ENCODE measurements at places on chromosomes 4 and X.

DNA sequence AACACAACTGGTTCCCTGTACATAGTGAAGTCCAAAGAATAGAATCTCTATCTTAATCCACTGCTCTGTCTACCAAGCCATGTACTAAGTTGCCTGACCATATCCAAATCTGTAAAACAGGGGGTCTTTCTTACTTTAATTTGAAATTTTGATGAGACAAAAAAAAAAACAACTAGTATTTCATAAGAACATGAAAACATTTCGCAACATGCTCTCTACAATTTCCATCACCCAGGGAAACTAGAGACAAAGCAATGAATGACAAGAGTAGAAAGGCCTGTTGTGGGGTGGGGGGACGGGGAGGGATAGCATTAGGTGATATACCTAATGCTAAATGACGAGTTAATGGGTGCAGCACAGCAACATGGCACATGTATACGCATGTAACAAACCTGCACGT, 279.9 kb downstream of the PPP3CA start:
- no peak for DNase-seq

- DNase-seq: no peak
Observed at GRCh38 chrX:39678914-39679313, 418.8 kb downstream of the BCOR start.

DNA sequence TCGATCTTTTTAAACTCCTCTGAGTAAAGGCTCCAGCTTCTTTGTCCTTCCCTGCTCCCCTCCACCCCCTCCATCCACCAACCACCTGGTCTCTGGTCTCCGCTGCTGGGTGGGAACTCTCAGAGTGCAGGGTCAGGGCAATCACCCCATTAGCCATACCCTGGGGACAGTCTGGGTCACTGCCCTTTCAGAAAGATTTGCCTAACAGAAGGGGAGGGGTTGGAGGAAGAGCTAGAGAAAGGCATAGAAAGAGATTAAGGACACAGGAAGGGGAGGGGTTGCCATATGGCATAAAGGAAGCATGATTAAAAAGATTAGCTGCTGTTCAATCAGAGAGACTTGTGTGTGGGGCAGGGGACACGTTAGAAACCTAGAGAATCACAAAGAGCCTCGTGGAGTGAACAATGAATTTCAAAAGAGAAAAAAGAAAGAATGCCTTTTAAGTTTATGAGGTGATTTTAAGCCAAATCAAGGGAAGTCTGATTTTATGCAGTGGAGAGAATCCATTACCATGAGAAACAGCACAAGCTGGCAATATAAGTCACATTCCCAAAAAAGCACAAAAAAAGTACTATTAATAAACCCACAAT, 115.5 kb upstream of the ACSL4 start:
- no peak for DNase-seq

DNA sequence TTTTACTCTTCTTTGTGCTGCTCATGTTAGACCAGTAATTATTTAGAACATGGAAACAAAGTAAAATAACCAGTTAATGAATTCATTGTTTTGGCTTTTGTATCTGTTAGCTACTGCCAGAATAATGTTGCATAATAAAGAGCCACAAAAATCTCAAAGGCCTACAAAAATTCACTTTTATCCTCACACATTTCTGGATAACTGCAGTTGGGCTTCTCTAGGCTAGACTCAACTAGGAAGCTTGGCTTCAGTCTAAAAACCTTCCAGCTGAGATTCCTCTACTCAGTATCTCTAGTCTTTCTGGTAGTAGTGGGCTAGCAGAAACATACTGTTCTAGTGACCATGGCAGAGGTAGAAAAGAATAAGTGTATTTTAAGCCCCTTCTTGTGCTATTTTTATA, 73.0 kb downstream of the FAT4 start:
- DNase-seq: no peak

GRCh38 chrX:153829799-153830639, at the start of gene PDZD4:
Gene PDZD4, minus strand, starts transcription at chrX:153830544. Its CDS starts 246 bp downstream, at chrX:153830298.
- no peak for DNase-seq

DNA sequence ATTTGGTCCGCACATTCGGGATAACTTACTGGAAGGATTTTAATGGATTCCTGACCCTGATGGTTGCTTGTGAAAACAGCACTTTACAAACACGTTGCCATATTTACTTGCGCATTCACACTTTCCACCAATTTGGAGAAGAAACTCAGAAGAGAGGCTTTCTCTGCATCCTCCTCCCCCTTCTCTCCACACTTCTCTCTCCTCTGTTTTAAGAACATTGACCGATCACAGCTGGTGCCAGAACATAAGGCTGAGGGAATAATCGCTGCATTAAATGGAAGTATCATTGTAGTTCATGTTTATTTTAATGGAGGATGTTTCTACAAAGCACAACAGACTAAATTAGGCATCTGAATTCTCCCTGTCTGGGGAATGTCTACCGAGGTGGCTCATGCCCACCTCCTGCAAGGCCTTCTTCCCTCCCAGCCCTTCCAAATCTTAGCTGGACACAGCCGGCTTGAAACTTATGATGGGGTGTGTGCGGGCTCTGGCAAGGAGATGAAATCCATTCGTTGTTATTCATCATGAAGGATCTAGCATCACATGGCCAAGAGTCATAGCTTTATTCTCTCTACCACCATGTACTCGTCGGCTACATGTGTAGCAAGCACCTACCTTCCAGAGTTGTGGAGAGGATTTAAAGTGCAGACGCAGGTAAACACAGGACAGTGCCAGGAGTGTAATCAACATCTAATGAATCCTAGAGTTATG, 204.1 kb downstream of the LDB2 start:
- DNase-seq: no peak

DNA sequence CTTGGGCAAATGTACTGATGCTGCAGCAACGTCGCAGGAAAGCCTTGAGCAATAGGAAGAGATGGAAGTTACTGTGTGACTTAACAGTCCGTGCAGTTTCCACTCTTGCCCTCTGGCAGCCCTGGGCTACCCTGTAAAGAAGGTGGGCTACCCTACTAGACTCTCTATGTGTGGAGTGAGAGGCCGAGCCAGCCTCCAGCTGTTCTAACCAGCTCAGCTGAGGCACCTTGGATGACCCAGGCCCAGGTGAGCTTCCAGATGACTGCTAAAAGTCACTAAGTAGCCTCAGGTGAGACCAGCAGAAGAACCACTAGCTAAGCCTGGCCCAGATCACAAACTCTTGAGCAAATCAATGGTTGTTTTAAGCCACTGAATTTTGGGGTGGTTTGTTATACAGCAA, 34.9 kb upstream of the PPP2R2C start:
- DNase-seq: no peak

DNA sequence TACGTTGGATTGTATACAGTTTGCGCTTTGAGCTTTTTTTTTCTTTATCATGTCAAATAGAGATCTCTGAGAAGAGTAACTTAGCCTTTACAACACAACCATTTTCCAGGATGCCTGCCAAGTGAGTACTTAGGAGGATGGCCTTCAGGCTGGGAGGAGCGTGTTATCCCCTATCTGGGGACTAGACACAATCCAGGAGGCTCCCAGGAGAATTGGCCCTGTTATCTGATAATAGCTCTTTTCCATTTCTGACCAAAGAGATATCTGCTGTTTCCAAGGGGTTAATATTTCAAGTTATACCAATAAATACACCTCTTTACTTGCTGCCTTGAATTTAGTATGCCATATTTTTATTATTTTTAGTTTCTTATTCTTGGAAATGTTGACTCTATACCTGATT, 169.5 kb upstream of the SMARCAD1 start:
- DNase-seq: no peak

DNA sequence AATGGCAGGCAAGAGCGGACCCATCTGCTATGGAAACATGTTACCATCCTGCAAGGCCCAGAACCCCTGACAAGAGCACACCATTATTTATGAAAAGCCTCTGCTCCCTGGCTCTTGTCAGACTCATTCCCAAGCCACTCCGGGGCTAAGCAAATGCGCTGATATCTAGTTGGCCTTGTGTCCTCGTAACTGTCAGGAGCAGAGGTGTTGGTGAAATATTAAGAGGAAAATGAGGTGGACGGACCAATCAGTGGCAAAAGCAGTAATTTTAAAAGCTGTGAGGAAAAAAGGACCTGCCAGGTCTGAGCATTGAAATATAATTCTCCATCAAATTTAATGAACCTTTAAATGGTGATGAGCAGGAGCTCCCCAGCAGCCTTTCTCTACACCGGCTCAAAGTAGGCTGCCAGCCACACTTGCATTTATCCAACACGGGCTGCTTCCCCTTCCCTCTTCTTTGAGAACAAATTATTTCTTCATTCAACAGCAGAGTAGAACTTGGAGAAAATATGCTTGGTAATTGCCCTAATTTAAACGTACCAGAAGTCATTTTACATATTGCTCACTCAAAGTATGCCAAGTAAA, 214.3 kb downstream of the RASL11B start:
- DNase-seq: no peak

DNA sequence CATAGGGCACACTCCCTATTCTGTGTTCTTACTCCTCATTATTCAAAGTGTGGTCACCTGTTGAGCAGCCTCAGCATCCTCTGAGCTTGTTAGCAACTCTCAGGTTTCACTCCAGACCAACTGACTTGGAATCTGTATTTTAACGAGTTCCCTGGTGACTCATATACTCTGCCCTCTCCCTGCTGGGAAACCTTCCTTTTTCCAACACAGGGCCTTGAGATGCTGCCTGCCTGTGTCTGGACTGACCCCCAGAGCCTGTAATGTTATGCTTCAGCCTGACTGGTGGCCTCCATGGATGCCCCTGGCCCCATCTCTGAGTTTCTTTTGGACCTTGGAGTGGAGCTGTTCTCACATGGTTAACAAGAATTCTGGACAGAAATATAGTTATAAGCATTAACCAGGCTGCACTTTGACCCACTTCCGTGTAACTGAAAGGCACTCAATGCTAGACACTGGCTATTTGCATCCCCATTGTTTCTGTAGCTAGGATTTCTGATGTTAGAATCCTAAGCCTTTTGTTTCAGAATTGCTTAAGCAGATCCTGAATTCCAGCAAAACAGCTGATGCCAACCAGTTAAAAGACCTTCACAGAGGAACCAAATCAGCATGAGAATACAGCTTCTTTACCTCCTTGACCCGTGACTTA, 262.6 kb downstream of the STIM2 start:
- DNase-seq: no peak

DNA sequence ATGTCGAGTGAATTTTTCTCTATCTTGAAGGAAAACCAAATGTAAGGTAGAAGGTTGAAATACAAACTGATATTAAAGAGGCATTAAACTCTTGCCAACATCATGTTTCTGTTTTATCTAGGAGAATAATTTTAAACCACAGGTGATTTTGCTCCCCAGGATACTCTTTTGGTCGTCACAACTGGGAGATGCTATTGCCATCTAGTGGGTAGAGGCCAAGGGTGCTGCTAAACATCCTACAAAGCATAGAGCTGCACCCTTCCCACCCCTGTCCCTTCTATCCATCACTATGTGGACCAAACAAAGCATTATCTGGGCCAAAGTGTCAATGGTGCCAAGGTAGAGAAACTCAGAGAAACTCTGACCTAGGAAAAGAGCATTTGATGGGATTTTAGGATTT, 154.6 kb upstream of the MAGEB2 start:
- DNase-seq: no peak

Measured in stimulated activated CD8-positive, alpha-beta memory T cell treated with anti-CD3 and anti-CD28 coated beads, Interleukin-2, amount 100 ng/mL, for 1 hour (primary cell).